ENCODE measurements at places on chromosomes 11 and 22. TPM values are rescaled to one million over a fixed set of nuclear protein-coding genes. Genes with fewer than 3 reads are reported as not detected.

Gene IFITM10
- polyA plus RNA-seq = 2.3 TPM

Gene FAM227A
- polyA plus RNA-seq = 2.1 TPM

Gene SCGB1C1
- not detected for polyA plus RNA-seq

Gene OR5B3
- polyA plus RNA-seq = not detected

Gene MUC2
- not detected for polyA plus RNA-seq

Gene MS4A14
- polyA plus RNA-seq = not detected

Gene PIH1D2
- 2.5 TPM for polyA plus RNA-seq

Gene AP5B1
- polyA plus RNA-seq = 1.7 TPM

Gene SOX6
- 3.3 TPM for polyA plus RNA-seq

Gene LARGE2
- 1.2 TPM for polyA plus RNA-seq

Gene POLD3
- polyA plus RNA-seq = 18.9 TPM

Gene GRM5
- polyA plus RNA-seq = 1.1 TPM

Gene BMAL1
- polyA plus RNA-seq = 10.8 TPM

Gene EFCAB6
- polyA plus RNA-seq = 0.90 TPM

Gene MUC6
- 0.75 TPM for polyA plus RNA-seq

Gene B3GAT1
- 110 TPM for polyA plus RNA-seq

Gene MS4A3
- polyA plus RNA-seq = not detected

Gene IL10RA
- 2.6 TPM for polyA plus RNA-seq

Gene OR10D3
- polyA plus RNA-seq = not detected

All from brain (organoid and tissue), 16 donors.